ENCODE measurements at places on chromosomes 7 and 10. TPM values are rescaled to one million over a fixed set of nuclear protein-coding genes. Genes with fewer than 3 reads are reported as not detected.
A peak's percentile ranks its signal among the peaks of the same experiment; 100 is the strongest.

GRCh38 chr10:122287570-122287969 is 16.5 kb downstream of the BTBD16 start:
- DNase-seq, result no peak

- no peak for DNase-seq
Measured at GRCh38 chr10:48740988-48741387, 56.3 kb downstream of the WDFY4 start.

GRCh38 chr10:85548034-85548433 is 818.6 kb downstream of the GRID1 start:
- no peak for DNase-seq

- no peak for DNase-seq
Measured at GRCh38 chr7:64637521-64638445, 28.1 kb upstream of the ZNF107 start.

DNA sequence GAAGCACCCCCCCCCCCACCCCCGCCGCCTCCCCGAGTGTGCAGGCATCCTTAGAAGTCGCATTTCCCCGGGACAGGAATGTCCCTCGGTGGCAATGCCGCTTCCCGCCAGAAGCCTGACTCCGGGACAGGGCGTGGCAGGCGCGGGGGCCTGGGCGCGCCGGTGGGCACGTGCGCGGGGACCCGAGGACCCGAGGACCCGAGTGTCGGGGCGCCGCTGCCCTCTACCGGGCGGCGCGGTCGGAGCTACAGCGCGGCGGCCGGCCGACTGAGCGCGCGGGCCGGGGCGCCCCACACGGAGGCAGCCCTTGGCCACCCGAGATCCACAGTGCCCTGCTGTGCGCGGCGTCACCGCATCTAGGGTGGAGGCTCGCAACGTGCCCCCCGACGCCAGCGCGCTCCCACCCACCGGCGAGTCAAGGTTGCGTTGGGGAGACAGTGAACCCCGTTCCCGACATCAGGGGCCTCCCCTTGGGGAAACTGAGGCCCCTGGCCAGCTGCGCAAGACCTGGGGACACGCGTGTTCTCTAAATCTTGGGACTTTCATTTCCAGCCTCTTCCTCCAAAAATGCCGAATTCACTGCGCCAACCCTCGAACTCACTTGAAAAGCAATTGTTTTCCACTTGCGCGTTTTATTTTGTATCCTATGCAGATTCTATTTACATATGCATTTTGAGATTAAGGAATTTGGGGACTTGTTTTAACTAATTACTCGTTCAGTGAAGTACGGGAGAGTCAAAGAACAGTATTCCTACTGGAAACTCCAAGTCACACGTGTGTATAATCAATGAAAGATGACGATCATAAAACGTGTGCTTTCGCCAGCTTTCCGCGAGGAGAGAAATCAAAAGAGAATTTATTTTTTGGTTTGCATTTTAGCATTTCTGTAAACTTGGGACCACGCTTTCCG is 3.1 kb upstream of the CUX1 start:
- DNase-seq, result peak; percentile 61

DNA sequence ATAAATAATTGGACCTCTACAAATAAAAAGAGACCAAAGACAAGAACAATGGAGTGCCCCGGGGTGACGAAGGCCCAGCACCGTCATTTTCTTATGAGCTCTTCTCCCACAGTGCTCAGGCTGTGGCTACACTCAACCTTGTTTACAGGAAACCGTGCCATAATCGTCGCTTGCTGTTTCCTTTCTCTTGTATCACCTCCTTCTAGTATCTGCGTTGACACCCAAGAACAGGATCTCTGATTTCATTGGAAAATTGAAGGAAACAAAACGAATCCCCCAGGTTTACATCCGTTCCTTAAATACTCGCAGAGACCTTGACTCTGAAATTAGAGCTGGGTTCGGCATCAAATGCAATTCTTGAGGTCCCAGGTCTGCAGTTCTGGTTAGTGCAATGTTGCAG is 1.7 kb upstream of the IGFBP3 start:
- DNase-seq, result no peak

- DNase-seq, result peak; percentile 21
Measured at GRCh38 chr7:3928727-3929515, 627.9 kb downstream of the SDK1 start.

- no peak for DNase-seq
Measured at GRCh38 chr10:11073410-11073809, 55.7 kb downstream of the CELF2 start.

DNA sequence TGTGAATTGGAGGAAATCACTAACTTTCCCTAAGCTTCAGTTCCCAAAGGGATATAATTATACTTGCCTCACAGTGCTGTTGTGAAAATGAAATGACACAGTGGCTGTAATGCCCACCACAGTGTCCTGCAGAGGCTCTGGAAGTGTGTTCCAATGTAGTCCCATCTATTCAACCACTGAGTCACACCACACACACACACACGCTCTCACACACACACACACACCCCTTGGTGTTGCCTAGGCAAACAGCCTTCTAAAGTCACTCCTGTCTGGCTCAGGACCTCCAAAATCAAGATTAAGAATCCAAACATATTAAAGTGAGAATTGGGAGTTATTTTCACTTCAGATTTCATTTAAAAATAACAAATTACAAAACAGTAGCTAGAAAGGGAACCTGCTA is 73.3 kb downstream of the NRCAM start:
- no peak for DNase-seq

- no peak for DNase-seq
Measured at GRCh38 chr10:63619426-63619825, 98.2 kb downstream of the REEP3 start.

GRCh38 chr7:88020953-88021665 is 87.1 kb downstream of the ADAM22 start:
- no peak for DNase-seq

GRCh38 chr10:74033702-74034101 is 35.8 kb downstream of the VCL start:
- no peak for DNase-seq

- DNase-seq, result no peak
Measured at GRCh38 chr7:74373536-74373935, 80.2 kb upstream of the GTF2IRD1 start.

GRCh38 chr7:39735903-39736302 is 112.5 kb downstream of the RALA start:
- no peak for DNase-seq

GRCh38 chr7:102128303-102128702 is 158.4 kb upstream of the SH2B2 start:
- DNase-seq, result no peak

DNA sequence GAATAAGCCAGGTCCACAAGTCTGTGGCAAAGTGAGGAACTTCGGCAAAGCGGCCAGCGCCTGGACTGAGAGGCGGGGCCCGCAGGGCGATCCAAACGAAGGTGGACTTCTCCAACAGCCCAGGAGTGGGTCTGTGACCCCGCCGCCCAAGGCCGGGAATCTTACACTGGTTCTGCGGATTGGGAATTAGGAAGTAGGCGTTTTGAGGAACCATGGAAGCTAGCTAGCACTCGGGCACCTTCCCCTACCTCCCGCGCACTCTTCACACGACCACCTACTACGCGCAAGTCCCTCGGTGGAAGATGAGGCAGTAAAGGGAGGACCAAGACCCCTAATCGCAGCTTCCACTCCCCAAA is 570 bp upstream of the ARF5 start:
- peak; percentile 50 for DNase-seq

GRCh38 chr10:15805395-15806058 is 54.8 kb downstream of the MINDY3 start:
- DNase-seq, result no peak

- DNase-seq, result no peak
Measured at GRCh38 chr7:79683916-79684315, 230.4 kb upstream of the MAGI2 start.

GRCh38 chr7:141484907-141485306 is 66.3 kb upstream of the AGK start:
- no peak for DNase-seq

GRCh38 chr10:102729029-102730026 is 14.4 kb upstream of the WBP1L start:
- DNase-seq, result peak; percentile 67

GRCh38 chr10:15787426-15787825 is 67.7 kb upstream of the ITGA8 start:
- no peak for DNase-seq

DNA sequence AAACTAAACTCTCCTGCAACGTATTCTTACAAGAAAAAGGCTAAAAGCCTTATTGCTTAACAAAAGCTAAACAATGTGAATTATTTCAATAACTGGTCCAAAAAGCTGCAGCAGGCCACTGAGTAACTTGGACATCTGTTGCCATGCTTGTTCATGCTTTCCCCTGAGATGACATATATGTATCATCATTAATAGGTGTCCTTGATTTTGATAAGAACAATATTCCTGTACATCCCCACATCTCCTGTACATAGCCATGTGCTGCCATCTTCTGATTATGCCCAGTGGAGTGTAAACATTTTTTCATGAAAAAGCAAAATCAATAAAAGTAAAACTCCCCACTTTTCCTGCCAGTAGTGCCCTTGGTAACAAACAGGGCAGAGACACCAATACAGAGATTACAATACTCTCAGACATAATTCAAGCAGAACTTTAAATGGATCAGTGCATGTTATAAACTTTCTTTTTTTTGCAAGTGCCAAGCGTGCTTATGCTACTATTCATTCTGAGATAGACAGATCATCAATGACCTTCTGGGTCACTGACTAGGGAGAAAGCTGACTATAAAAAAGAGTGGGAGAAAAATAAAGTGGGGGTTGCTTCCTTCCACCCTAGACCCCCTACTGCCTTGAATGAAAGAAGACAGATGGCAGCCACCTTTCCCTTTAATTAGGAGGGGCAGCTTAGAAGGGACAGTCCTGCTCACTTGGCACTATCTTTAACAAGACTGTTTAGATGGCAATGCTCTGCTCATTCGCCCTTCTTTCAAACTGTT is 205.5 kb upstream of the KLF14 start:
- DNase-seq, result no peak

DNA sequence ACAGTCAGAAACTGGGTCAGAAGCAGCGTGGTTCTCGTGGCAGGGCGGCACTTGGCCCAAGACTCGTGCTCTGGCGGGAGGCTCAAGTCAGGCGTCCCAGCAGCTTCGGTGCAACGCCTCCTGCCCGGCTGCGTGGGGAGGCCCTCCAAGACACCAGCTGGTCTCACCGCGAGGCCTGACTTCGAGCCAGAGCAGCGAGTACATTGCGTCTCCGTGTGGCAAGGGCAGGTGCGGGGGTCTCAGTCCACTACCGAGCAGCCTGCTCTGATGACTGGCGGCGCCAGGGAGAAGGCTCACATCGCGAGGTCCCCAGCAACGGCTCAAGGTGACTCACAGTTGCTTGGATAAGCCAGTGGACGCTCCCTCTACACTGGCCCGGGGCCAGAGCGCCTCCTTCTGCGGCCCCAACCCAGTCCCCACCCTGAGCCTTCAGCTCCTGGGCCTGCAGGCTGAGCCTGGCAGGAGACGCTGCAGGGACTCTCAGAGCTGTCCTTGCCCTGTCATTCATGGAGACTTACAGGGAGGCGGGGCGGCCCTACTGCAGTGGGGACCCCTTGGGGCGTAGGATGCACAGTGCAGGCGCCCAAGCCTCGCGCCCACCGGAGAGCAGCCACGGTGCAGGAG is 41.9 kb upstream of the PRKAR1B start:
- DNase-seq, result peak; percentile 69

GRCh38 chr10:92239151-92239599 is 51.7 kb downstream of the CPEB3 start:
- DNase-seq, result no peak

NXPH1 gene
- total RNA-seq, result not detected

ANXA8 gene
- total RNA-seq, result not detected

ZNF467 gene
- total RNA-seq, result 8.5 TPM

CCDC3 gene
- 2.4 TPM for total RNA-seq

FOXI2 gene
- not detected for total RNA-seq

MAGI2 gene
- 4.0 TPM for total RNA-seq

COL17A1 gene
- 0.18 TPM for total RNA-seq

PTF1A gene
- total RNA-seq, result 70.8 TPM

MMD2 gene
- total RNA-seq, result not detected

NCAPG2 gene
- 3.3 TPM for total RNA-seq

CCDC136 gene
- total RNA-seq, result 0.83 TPM

CYP3A7 gene
- total RNA-seq, result 0.25 TPM

CTAGE6 gene
- total RNA-seq, result not detected
